Urothelium cell line (cell line): ENCODE measurements at places on chromosomes 12 and 14.

- DNase-seq = no peak
These were observed 1.9 kb upstream of the TRHDE start for GRCh38 chr12:72270246-72270645.

GRCh38 chr12:38154096-38155019 lies 162.2 kb upstream of the ALG10B start:
- DNase-seq = no peak

- DNase-seq = no peak
These were observed 83.5 kb upstream of the C14orf180 start for GRCh38 chr14:104496095-104496494.

DNA sequence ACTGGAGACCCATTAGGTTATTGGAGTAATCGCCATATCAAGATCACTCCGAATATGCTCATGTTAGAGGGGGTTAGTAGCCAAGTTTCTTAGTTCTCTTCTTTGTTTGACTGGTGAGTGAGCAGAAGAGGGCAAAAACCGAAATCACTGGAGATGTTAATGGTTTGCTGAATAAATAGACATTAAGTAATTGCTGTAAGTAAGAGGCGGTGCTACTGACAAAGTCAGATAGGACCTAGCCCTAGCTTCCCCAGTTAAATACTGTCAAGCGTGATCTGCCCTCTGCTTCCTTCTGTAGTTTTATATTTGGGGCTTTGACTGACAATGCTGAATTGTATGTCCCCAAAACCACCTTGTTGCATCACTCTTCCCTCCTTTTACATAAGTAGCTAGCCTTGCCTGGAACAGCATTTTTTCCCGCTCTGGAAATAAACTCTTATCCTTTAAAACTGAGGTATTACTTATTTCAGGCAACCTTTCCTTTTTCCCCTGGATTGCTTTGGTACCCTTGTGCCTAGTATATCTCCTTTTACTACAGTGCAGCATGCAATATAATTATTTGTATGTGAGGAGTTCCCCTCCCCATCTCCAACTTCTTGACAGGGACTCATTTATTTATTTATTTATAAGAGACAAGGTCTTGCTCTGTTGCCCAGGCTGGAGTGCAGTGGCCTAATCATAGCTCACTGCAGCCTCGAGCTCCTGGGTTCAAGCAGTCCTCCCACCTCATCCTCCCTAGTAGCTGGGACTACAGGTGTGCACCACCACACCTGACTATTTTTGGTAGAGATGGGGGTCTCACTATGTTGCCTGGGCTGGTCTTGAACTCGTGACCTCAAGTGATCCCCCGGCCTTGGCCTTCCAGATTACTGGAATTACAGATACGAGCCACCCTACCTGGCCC lies 1.4 kb downstream of the SNRPF start:
- DNase-seq = no peak

DNA sequence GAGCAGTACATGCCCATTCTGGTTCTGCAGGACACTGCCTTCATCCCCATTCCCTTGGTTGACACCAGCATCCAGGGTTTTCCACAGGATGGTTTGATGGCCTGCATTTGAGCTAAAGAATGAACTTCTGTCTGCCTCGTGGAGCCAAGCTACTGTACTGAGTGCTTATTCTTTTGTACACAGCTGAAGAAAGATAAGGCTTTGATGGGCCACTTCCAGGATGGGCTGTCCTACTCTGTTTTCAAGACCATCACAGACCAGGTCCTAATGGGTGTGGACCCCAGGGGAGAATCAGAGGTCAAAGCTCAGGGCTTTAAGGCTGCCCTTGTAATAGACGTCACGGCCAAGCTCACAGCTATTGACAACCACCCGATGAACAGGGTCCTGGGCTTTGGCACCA lies 23.7 kb downstream of the BCL2L14 start:
- DNase-seq = no peak
